ENCODE measurements at places on chromosomes 12 and 14. TPM values are rescaled to one million over a fixed set of nuclear protein-coding genes. Genes with fewer than 3 reads are reported as not detected.

DNA sequence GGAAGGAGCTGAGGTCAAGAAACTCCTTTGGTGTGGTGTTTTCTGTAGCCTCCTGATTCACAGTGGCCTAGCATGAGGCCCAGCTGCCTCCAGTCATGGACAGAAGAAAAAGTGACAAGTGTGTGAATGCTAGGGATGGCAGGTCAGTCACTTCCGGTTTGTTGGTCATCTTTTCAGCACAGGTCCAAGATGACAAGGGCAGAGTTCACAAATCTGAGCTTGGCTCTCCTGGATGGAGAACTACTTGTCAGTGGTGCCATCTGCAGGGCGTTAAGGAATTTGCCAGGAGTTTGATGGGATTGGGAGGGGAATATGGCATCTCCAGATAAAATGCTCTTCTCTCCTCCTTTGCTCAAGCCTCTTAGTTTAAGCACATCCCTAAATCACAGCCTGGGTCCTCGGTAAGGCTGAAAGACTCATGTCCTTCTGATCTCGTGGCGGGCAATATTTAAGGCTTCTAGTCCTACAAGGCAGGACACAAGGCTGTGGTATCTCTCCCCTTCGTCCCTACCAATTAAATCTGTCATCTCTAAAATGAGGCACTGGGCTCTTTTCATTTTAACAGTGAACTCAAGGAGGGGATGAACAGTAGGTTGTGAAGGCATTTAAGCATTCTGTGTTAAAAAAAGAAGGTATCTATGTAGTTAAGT is 10.0 kb downstream of the TUBA1B start:
- DNase-seq = peak; percentile 40

- no peak for DNase-seq
Measured at GRCh38 chr12:129887101-129887500, 16.7 kb downstream of the TMEM132D start.

The SMCO2 gene
- polyA plus RNA-seq = 0.92 TPM

The KLHDC1 gene
- polyA plus RNA-seq = 6.2 TPM

The INHBC gene
- 0.22 TPM for polyA plus RNA-seq

DNA sequence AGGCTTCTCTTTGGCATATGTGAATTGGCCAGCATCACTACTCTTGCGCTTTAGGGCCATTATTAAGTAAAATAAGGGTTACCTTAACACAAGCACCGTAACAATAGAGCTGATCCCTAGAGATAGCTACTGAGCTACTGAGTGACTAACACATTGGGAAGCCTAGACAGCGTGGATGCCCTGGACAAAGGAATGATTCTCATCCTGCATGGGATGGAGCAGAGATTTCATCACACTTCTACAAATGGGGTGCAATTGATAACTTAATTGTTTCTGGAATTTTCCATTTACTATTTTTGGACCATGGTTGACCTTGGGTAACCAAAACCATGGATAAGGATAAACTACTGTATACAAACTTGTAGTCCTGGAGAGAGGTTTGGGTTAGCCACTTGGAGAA is 57.1 kb downstream of the FBXO34 start:
- no peak for DNase-seq

The POLE2 gene
- polyA plus RNA-seq = 12.9 TPM

DNA sequence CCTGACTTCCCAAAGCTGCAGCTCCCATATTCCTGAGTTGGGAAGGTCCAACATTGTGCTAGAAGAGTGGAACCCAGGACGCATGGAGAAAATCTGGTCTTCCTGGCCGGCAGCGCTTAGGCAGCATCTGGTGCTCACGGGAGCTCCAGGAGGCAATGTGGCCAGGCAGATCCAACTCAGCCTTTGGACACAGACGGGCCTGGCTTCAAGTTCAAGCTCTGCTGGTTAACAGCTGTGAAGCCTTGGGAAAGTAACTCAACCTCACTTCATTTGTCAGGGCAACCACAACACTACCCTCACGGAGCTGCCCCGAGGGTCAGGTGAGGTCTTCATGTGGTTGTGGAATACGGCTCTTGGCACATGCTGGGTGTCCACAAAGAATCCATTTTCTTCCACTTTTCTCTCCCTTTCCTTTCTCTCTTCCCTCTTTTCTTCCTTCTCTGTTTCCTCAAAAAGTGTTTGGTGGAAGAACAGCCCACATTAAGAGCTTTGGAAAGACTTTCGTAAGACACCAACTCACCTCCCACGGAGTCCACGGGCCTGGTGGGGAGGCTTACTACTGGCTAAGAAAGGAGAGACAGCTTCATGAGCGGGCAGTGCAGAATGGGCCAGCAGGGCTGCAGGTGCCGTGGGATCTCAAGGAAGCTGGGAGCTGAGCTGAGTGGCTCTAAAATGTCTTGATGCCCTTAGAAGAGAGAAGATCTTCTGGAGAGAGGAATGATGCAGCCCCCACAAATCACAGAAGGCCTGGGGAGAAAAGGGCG is 2.4 kb upstream of the FAM181A start:
- DNase-seq = no peak

DNA sequence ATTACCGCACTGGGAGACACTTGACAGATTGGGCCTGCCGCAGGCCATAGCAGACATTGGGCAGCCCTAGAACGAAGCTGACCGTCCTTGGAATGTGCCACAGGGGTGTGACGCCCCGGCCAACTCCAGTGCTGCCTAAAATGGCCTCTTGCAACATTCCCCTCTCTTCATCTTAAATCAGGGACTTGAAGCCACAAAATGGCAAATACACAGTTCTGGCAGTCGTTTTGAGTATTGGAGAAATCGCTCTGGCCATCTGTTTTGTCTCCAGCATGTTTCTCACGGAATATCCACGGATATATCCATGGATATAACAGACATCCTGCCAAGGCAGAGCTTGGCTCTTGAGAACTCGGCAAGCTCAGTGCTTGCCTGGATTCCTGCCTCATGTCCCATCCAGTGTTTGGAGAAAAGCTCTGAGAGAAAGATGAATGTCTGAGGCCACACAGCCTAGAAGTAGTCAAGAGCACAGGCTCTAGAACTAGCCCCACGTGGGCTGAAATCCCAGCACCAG is 158.4 kb downstream of the CHST11 start:
- DNase-seq = no peak

The DLK1 gene
- 13.0 TPM for polyA plus RNA-seq

- no peak for DNase-seq
Measured at GRCh38 chr12:2233034-2233433, 180.2 kb downstream of the CACNA1C start.

GRCh38 chr14:90578283-90578985 is 181.6 kb downstream of the CALM1 start:
- DNase-seq = no peak

The SCAF11 gene
- polyA plus RNA-seq = 90.9 TPM

- no peak for DNase-seq
Measured at GRCh38 chr12:49824895-49825294, 3.3 kb downstream of the NCKAP5L start.

DNA sequence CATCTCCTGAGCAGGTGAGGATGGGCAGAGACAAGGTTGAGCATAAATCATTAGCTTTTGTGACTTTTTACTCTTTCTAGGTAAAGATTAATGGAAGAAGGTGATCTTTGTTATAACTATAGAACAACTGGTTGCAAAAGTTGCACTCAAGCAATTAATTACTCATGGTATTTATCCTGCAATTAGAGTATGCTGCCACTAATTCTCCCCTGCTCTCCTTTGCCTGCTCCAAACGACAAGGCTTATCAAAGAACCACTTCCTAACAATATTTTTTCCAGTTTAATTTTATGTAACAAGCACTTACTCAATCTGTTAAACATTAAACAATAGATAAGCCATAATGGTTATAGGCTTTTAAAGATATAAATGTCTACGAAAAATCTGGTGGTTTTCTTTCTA is 189.9 kb upstream of the PELI2 start:
- DNase-seq = no peak
